ENCODE measurements at places on chromosomes 11 and 22. TPM values are rescaled to one million over a fixed set of nuclear protein-coding genes. Genes with fewer than 3 reads are reported as not detected.
A peak's percentile ranks its signal among the peaks of the same experiment; 100 is the strongest.

GRCh38 chr11:72812967-72813739 is 1.1 kb upstream of the ATG16L2 start:
- peak; percentile 71 for DNase-seq

- DNase-seq: peak; percentile 32
Measured at GRCh38 chr11:111512296-111513239, at the start of gene BTG4. TSS of gene BTG4 (minus strand) at chr11:111512386. CDS start at chr11:111498776, 13,610 bp downstream.

DNA sequence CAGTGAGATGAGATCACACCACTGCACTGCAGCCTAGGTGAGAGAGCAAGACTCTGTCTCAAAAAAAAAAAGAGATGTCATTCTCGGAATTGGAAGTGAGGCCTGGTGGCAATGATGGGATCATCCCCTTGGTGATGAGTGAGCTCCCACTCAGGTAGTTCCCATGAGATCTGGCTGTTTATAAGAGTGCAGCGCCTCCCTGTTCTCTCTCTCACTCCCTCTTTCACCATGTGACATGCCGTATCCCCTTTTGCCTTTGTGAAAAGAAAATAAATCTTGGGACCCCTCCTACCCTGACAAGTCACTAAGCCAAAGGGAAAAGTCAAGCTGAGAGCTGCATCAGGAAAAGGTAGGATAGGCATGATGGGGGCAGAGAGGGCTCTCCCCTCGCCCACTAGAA is 28.8 kb downstream of the ZNF70 start:
- DNase-seq: no peak

The OR51I1 gene
- 7.2 TPM for total RNA-seq

The IL17REL gene
- total RNA-seq: 0.22 TPM

The GAS2 gene
- 1.5 TPM for total RNA-seq

The PNPLA2 gene
- 87.1 TPM for total RNA-seq

Measured in K562 (cell line).